Central memory CD4-positive, alpha-beta T cell (primary cell): ENCODE measurements at places on chromosomes 2 and 18.

DNA sequence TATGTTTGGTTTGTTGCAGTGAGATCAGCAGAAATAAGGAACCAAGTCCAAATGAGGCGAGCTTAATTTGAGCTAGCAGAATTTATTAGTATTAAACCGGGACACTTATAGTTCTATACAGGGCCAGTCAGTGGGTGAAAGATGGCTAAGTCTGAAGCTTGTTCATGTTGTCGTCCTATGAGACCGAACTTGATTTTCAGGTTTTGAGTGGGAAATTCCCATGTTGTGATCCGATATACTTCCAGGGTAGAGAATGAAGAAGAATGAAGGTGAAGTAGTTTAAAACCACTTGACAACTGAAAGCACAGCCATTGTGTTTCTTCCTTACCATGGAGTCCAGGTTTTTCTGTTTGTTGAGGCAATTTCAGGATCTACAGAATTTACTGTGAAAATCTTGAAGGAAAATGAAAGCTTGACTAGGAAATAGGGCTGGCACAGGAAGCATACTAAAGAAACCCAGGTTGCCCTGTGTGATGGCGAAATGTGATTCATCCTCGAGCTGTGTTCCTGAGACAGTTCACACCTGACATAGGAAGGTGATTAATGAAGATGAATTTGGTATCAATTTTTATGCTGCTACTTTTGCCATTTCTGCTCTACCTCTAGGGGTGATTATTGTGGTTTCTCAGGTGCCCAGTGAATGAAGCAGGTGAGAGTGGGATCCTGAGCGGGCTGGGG, 37.6 kb upstream of the MGAT5 start:
- DNase-seq = no peak

GRCh38 chr18:46497129-46497528, 159.9 kb downstream of the LOXHD1 start:
- no peak for DNase-seq

DNA sequence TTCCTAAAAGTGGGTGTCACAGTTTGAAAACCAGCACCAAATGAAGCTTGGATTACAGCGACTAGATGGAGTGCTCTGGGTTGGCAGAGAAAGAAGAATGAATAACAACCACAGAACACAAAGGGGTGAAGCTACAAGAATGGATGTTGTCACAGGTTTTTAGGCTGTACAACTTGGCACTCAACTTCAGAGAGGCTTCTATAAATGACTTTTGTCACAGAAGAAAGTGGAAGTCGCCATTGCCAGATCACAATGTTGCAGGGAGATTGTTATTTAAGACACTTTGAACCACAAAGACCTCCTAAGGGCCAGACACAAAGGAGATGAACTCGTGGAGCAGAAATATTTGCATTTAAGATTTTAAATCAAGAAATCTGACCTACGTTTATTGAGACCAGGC, 354.2 kb downstream of the CDH7 start:
- no peak for DNase-seq

DNA sequence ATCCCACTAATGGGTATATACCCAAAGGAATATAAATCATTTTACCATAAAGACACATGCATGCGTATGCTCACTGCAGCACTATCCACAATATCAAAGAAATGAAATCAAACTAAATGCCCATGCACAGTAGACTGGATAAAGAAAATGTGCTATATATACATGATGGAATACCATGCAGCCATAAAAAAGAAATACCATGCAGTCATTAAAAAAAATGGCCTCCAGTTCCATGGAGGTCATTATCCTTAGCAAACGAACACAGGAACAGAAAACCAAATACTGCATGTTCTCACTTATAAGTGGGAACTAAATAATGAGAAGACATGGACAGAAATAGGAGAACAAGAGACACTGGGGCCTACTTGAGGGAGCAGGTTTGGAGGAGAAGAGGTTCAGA, 53.6 kb upstream of the SERTAD2 start:
- no peak for DNase-seq

DNA sequence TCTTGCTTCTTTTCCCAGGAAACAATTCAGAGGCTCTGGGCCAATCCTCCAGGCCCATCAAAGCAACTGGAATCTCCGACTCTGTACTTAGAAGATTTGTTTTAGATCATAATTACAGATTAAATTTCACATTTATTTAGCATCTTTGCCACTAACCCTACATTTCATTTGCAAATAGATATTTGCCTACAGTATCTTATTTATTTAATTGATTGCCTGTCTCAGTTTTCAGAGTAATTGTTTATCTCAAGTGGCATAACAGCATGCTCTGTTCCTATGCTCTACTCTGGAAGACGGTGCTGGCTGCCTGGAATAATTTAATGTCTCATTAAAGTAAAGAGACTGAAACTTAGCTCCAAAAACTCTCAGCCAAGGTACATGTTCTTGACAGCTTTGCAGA, 213.4 kb downstream of the HNMT start:
- DNase-seq = no peak

GRCh38 chr2:575030-575726, 102.0 kb downstream of the TMEM18 start:
- no peak for DNase-seq

DNA sequence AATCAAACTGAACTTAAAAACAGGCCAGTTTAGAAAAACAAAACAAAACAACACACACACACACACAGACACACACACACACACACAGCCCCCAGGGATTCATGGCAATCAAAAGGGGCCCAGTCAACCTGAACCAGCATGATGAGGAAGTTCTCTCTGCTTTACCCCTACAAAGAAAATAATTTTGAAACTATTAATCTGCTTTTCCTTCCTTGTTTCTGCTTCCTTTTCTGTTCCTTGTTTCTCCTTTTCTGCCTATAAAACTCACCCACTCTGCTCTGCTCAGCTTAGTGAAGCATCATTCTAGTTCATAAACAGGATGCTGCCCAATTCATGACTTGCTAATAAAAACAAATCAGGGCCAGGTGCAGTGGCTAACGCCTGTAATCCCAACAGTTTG, 203.1 kb downstream of the RAB3GAP1 start:
- DNase-seq = no peak

- no peak for DNase-seq
Measured at GRCh38 chr18:10232062-10232461, 222.4 kb upstream of the APCDD1 start.

- DNase-seq = peak; percentile 29
Measured at GRCh38 chr2:27249891-27250651, 12.8 kb downstream of the SLC30A3 start.

DNA sequence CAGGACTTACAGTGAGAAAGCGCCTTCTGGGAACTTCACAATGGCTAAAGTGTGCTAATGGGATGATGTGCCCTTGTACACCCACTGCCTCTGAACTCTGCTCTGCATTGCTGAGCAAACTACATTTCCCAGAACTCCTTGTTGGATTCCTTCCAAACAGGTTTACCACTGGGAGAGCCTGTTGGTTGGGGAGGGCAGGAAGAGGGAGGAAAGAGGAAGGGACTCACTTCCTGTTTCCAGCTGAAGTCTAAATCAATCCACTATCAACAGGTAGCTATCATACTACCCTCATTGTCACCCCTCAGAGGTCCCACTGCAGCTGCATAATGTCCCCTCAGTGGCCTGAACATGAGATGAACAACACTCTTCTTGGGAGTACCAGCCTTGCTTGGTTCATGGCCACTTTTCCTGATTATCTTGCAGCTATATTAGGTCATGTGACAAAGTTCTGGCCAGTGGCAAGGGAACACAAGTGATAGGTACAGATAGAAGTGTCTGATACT, 109.7 kb downstream of the MSH2 start:
- no peak for DNase-seq

DNA sequence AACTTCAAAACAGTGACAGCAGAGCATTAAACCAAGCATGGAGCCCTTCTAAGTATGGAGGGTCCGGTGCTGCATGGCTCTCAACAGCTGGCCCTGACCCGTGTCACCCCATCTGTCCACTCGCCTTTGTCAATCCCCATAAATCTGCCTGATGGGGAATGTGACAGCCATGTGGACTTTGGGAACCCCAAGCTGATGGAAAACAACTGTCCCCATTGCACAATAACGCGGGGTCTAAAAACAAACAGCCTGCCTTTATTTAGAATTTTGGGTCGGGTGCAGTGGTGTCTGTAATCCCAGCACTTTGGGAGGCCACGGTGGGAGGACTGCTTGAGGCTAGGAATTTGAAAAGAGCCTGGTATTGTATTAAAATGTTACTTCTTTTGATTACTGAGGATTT, 17.1 kb upstream of the THADA start:
- no peak for DNase-seq

DNA sequence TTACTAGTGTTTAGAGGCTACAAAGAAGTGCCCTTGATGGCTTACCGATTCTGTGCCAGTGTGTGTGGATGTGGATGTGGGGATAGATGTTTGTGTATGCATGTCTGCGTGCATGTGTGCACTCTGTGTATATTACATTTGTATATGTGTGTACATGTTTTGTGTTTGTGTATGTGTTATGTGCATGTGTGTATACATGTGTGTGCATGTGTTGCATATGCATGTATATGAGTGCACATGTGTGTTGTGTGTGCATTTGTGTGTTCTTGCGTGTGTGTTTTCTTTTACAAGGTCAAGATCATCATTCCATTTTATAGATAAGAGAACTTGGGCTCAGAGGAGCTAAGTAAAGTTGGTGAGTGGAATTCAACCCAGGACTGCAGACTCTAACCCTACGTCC, 217.1 kb upstream of the PID1 start:
- DNase-seq = no peak

DNA sequence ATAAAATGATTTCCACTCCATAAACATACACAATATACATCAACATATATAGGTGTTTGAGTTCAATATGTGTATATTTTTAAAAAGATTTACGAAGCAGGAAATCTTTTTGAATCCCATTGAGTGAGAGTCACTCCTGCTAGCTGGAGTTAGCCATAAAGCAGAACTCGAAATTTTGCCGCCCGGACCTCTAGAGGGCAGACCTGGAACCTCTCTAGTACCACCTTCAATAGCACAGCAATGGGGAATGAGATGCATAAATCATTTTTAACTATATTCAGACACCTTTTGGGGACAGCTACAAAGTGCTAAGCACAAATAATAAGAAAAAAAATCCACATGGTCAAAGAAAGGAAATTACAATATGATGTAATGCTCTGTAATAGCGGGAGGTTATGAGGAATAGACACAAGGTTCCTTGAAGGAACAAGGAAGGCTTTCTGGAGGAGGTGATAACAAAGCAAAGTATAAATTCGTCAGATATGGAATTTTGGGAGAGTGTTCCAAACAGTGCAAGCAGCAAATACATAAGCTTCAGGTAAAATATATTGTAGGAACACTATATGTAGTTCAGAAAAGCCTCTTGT, 533.4 kb downstream of the ERBB4 start:
- no peak for DNase-seq

DNA sequence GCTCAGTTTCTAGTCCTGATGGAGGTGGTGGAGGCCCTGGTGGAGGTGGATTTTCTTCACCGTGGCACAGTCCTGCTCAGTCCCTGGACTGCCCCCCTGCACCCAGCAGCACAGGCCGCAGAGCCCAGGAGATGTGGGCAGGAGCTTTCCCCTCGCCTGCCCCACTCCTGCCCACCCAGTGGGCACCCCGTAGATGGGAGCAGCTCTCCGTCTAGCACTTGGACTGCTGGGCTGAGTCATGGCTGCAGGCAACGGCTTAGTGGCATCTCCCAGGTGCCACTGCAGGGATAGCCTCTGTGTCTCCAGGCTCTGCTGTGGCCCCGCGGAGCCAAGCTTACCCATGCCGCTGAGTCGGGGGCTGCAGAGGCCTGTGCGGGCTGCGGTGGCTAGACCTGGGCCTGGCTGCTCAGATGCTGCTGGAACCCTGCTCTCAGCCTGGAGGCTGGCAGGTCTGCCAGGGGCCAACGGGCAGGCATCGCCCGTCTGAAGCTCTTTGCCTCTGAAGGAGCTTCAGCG, 92.3 kb upstream of the CTDP1 start:
- no peak for DNase-seq

DNA sequence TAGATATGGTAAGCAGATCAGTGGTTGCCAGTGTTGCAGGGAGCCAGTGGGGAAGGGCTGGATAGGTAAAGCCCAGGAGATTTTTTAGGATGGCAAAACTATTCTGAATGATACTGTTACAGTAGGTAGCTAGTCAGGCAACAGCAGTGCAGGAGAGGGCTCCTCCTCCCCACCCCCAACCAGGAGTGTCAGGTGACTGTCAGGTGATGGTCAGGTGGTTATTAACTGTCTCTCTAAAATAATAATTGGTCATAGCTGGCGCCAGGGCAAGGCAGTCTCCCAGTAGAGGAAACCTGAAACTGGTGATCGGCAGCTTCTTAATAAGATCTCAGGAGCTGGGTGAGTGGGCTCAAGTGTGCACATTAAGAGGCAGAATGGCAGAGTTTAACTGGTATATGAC, 201.6 kb upstream of the PARD3B start:
- no peak for DNase-seq

- peak; percentile 69 for DNase-seq
Measured at GRCh38 chr2:9473985-9474360, 378 bp upstream of the IAH1 start.

DNA sequence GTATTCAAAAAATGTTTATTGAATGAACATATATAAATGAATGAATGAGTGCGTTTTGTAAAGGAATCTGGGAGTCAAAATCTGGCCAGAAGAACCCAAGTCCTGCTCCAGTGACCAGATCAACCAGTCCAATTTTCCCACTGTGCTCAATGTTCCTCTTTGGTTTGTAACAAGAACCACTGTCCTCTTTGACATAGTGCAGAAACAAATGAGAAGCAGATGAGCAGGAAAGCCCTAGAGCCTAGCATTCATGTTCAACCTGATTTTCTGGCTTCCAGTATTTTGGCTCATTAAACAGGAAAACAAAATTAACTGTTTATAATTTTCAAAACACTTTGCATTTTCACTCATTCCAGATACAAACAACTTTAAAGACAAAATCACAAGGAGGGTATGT, 23.2 kb downstream of the FAM124B start:
- no peak for DNase-seq

DNA sequence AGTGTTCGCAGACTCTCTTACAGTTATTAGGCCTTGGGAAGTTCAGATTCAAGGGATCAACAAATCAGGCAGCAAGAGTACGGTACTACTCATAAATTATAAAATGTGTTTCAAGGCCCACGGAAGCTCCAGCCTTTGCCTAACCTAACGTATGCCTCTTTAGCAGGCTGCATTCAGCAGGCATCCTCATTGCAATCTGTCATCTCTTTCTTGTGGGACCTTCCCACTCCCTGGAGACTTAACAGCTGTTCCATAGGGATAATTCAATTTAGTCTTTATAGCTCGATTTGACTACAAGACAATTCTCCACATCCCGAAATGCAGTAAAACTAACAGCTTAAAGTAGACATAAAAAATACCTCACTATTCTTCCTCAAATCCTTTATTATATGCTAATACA, 453.7 kb downstream of the CNTNAP5 start:
- no peak for DNase-seq

DNA sequence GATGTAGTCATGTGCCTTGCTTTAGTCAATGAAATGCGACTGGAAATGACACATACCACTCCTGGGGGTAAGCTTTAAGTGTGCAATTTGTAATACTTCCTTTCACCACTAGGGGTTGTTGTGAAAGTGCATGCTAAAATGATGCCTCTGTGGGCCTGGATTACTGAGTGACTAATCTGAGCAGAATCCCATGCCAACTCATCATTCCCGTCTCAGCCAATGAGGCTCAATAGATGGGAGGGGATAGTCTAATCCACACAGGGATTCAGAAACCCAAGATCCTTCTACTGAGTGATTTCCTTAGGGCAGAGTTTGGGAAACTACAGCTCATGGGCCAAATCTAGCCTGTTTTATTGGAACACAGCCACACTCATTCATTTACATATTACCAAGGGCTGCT, 54.0 kb downstream of the HRH4 start:
- DNase-seq = no peak
